ENCODE measurements at places on chromosomes 6 and 20. TPM values are rescaled to one million over a fixed set of nuclear protein-coding genes. Genes with fewer than 3 reads are reported as not detected.

The E2F3 gene
- 6.3 TPM for total RNA-seq

DNA sequence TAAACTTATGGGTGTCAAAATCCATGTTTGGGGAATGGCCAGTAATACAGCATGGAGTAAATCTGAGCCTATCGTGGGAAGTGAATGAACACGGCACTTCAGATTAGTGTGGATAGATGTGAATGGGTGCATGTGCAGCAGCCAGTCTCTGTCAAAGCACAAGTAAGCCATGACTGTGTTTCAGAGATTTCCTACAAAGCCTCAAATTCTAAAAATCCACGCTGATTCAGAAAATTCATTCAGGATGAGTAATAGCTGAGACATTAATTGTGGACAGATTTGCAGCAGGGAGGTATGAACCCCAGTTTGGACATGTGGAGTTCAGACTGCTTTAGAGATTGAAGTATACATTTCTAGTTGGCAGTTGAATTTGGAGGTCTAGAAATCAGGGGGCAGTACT lies 115.1 kb downstream of the QKI start:
- no peak for DNase-seq
- no peaks in the 10 kb centered on the region for H3K27me3 ChIP-seq
- H3K27ac ChIP-seq: no peak overlapping the region
- no peak overlapping the region for H3K4me3 ChIP-seq
- H3K36me3 ChIP-seq: no peaks in the 10 kb centered on the region

- peaks cover 4% of the 10 kb centered on the region for H3K36me3 ChIP-seq
- H3K27ac ChIP-seq: peak overlapping the region; percentile 4
- no peak overlapping the region for H3K4me3 ChIP-seq
- DNase-seq: no peak
Observed at GRCh38 chr20:36491901-36492617, 49.3 kb upstream of the MYL9 start.

GRCh38 chr6:162450358-162450757 lies 277.2 kb downstream of the PRKN start:
- no peaks in the 10 kb centered on the region for H3K36me3 ChIP-seq
- no peaks in the 10 kb centered on the region for H3K4me1 ChIP-seq
- no peaks in the 10 kb centered on the region for H3K27me3 ChIP-seq
- no peak overlapping the region for H3K27ac ChIP-seq
- no peak overlapping the region for H3K4me3 ChIP-seq

- no peaks in the 10 kb centered on the region for H3K36me3 ChIP-seq
- no peak overlapping the region for H3K27ac ChIP-seq
- no peak overlapping the region for H3K4me3 ChIP-seq
- H3K4me1 ChIP-seq: peaks cover 5% of the 10 kb centered on the region
Observed at GRCh38 chr20:45011108-45011526, 44.8 kb downstream of the STK4 start.

DNA sequence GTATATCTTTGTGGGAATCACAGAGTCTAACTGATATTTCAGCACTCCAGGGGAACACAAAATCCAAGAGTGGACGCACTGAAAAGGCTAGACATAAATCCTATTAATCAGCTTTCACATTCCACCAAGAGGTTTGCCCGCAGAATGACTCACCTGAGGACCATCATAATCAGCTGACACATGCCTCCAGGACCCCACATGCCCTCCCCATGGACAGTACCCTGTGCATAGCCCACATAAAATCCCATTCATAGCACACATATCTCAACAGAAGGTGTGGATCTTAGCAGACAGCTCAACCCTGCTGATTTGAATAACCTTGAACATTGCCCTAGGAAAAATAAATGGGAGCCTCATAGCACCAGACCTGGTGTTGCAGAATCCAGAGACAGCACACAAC lies 246.8 kb upstream of the TENT5A start:
- H3K4me1 ChIP-seq: no peaks in the 10 kb centered on the region
- H3K4me3 ChIP-seq: no peak overlapping the region
- H3K27me3 ChIP-seq: no peaks in the 10 kb centered on the region
- no peaks in the 10 kb centered on the region for H3K36me3 ChIP-seq
- H3K27ac ChIP-seq: no peak overlapping the region

- no peak overlapping the region for H3K27ac ChIP-seq
- H3K36me3 ChIP-seq: no peaks in the 10 kb centered on the region
- H3K27me3 ChIP-seq: no peaks in the 10 kb centered on the region
- H3K4me3 ChIP-seq: no peak overlapping the region
- DNase-seq: no peak
Observed at GRCh38 chr20:20694591-20694990, 17.9 kb downstream of the RALGAPA2 start.

GRCh38 chr6:17280552-17281090 lies 540 bp upstream of the RBM24 start:
- no peaks in the 10 kb centered on the region for H3K36me3 ChIP-seq
- no peaks in the 10 kb centered on the region for H3K4me1 ChIP-seq
- no peak overlapping the region for H3K27ac ChIP-seq
- no peaks in the 10 kb centered on the region for H3K27me3 ChIP-seq
- peak overlapping the region; percentile 57 for H3K4me3 ChIP-seq
- DNase-seq: peak; percentile 59

DNA sequence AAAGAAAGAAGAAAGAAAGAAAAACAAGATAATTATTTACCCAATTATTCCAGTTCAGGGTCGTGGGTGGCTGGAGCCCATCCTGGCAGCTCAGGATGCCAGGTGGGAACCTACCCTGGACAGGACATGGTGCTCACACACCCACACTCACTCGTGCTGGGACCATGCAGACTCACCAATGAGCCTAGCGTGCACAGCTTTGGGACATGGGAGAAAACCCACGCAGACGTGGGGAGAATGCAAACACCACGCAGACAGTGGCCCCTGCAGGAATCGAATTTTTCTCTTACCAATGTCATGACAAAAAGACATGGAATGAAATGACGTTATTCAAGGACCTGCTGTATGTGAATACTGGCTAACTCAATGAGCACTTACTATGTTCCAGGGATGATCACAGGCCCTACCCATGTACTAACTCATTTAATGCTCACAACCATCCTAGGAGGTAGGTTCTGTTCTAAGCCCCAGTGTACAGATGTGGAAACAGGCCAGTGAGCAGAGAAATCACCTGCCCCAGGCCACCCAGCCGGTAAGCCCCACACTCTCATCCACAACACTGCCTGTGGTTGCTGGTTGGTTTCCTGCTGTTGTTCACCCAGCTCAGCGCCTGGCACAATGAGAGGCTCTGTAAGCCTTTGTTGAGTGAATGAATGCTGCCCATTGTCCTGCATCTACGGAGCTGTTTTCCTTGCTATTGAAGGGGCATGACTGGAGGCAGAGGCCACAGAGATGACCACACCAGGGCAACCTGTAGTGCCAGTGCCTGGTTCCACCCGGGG lies 6.8 kb upstream of the PI16 start:
- no peak overlapping the region for H3K4me3 ChIP-seq
- H3K27ac ChIP-seq: no peak overlapping the region
- no peaks in the 10 kb centered on the region for H3K4me1 ChIP-seq

DNA sequence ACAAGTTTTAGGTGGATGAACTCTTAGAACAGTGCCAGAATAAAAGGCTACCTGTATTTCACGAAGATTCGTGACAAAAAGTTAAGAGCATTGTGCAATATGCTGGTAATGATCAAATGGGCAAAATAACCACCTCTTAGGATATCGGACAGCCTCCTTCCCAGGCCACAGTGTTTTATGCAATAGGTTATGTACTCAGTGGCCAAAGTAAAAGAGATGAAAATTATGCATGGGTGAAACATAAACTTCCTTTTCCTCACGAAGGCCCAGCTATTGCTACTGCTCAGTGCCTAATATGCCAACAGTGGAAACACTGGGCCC lies 153.6 kb upstream of the SIM1 start:
- no peak overlapping the region for H3K4me3 ChIP-seq
- H3K4me1 ChIP-seq: no peaks in the 10 kb centered on the region
- H3K36me3 ChIP-seq: no peaks in the 10 kb centered on the region
- DNase-seq: no peak
- no peaks in the 10 kb centered on the region for H3K27me3 ChIP-seq
- H3K27ac ChIP-seq: no peak overlapping the region

The KCNK16 gene
- not detected for total RNA-seq

- no peak overlapping the region for H3K4me3 ChIP-seq
- H3K36me3 ChIP-seq: no peaks in the 10 kb centered on the region
- no peak overlapping the region for H3K27ac ChIP-seq
- peaks cover 18% of the 10 kb centered on the region for H3K4me1 ChIP-seq
Observed at GRCh38 chr20:25225642-25226432, 22.0 kb upstream of the PYGB start.

DNA sequence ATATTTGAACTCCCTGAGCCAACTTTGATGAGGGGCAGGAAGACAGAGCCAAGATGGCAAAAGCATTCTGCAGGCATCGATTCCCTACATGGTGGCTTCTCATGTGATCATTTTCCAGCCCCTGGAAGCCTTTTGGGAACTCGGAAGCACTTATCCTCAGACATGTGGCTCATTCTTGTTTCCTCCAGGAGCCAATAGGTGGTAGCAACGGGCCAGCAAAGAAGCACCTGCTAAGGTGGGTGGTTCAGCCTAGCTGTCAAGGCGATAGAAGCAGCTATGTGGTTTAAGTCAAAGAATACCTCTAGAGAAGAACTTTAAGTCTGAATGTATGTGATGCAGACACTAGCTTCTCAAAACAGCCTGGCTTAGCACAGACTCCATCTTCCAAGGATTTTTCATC lies 64.9 kb upstream of the PAX1 start:
- DNase-seq: no peak
- H3K27me3 ChIP-seq: no peaks in the 10 kb centered on the region
- no peak overlapping the region for H3K27ac ChIP-seq
- H3K36me3 ChIP-seq: no peaks in the 10 kb centered on the region

DNA sequence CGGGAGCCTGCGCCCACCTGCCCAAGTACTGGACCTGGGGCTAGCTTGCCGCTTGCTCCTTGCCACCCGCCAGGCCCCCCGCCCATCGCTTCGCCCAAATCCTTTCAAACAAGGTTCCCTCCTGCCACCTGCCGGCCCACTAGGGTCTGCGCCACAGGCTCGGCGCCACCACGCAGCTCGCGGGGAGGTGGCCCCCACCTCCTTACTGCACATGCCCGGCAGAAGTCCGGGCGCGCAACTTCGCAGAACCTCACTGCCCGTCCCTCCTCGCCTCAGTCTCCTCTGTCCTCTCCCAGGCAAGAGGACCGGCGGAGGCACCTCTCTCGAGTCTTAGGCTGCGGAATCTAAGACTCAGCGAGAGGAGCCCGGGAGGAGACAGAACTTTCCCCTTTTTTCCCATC lies 11.2 kb downstream of the GNAS-AS1 start:
- H3K4me3 ChIP-seq: no peak overlapping the region
- no peaks in the 10 kb centered on the region for H3K36me3 ChIP-seq
- H3K27me3 ChIP-seq: no peaks in the 10 kb centered on the region
- no peak overlapping the region for H3K27ac ChIP-seq

Measured in right lobe of liver (tissue), 6 donors.